Foreskin melanocyte (primary cell): ENCODE measurements at places on chromosomes 3 and 15.

- no peak for DNase-seq
These were observed 37.1 kb upstream of the TSC22D2 start for GRCh38 chr3:150370999-150371398.

- DNase-seq = no peak
These were observed 61.7 kb upstream of the SLC25A26 start for GRCh38 chr3:66158933-66159683.

DNA sequence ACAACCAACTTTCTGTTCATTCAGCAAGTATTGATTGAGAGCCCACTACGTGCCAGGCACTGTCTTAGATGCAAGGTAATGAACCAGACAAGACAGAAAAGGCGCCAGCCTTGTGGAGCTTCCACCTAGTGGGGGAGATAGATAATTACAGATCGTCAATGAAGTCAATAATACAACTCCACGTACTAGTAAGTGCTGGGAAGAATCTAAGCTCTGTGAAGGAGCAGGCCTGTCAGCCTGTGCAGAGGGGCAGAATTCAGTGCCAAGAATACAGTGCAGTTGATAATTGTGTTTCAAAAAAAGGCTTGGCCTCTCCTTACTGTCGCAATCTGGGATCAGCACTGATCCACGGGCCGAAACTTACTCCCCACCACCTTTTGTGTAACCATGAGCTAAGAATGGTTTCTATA, 186.3 kb downstream of the FEZF2 start:
- DNase-seq = no peak

- no peak for DNase-seq
These were observed 39.4 kb upstream of the TIPARP start for GRCh38 chr3:156635034-156635433.

DNA sequence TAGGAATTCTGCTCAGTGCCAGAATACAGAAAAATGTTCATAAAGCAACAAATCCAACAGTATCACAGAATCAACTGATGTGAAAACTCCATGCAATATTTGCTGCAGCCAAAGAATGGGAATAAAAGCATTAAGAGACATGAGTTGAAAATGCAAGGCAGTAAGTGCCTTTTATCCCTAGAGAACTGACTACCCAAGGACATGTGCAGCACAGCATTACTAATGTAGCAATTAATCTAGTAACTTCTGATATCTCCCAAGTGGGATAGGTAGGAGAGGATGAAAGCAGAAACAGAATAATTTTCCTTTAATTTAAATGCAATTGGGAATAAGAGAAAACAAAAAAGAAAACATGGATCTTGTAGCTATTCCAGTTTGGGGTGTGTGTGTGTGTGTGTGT, 497.5 kb upstream of the CBLB start:
- no peak for DNase-seq

GRCh38 chr15:29067949-29068348, 182.2 kb downstream of the APBA2 start:
- no peak for DNase-seq

DNA sequence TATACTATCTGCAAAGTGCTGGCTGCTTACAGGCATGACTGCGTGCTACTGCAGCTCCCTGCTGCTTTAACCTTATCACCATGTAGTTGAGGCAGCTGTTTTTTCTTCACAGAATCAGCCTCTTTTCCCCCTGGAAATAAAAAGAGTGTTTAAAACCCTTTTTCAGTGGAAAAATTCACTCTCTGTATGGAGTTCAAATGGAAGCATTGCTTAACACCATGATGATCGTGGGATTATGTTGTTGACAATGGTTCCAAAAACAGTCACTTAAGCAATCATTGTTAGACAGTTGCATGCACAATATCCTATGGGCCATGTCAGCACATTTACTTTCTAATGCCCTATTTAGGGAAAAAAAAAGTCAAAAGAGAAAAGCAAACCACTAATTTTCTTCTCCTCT, 536.4 kb downstream of the UNC13C start:
- DNase-seq = no peak

DNA sequence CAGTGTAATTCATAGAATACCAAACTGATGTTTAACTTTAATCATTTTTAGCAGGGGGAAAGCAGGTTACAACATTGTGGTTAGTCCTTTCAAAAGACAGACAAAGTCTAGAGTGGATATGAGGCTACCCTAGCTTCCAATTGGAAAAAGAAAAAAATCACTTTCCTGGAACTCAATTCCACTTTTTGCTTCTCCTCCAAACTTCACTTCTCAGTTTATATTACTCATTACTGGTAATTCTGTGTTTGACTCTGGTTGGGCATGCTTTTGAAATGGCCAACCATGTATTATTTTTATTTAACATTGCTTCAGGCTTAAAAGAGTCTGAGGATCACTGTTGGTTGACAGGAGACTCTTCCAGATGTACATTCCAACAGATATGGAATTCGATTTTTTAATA, 84.8 kb downstream of the RAP2B start:
- DNase-seq = peak; percentile 83

DNA sequence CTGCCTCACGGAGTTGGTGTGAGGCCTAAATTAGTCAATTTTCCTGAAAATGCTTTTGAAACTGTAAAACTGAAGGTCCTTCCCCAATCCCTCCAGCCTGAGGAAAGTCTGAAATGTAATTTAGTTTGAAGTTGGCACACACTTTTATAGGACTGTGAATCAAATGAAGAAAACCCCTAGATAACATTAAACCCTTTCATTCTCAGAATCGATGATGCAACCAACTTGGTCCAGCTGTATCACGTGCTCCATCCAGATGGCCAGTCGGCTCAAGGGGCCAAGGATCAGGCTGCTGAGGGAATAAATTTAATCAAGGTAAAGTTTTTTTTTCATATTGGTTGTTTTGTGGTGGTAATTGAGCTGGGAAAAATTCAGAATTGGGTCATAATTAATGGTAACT, 11.7 kb downstream of the MRPS22 start:
- DNase-seq = peak; percentile 58

- no peak for DNase-seq
These were observed 4.1 kb upstream of the MYO1E start for GRCh38 chr15:59376733-59377132.

DNA sequence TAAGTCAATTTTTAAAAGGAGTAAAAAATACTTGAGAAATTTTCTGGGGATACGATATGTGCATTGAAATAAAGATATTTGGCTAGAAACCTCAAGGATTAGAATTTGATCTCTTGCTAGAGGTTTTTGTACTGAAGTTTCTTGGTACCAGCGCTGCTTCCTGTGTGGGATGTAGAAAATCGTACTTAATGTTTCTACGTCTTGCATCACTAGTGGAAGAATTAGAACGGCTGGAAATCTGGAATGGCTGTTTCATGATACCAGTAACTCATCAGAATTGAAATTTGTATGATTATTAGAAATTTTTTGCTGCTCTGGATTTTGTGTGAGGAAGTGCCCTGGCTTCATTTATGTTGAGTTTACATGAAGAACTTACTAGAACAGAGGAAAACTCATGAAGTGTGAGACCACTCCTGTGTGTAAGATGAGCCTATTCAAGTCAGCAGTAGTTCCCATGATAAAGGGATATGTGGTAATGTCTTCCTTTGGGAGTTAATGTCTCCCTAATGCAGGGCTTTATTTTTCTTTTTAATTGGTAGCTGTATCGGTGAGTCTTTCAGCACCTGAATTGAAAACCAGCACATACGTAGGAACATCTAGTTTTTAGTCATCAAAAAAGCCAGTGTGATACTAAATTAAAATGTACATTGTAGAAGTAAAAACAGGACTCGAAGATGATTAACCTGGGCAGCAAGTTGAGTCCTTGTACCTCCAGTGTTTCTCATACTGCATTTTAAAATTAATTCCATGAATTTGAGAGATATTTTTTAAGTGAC, 3.2 kb downstream of the KBTBD8 start:
- no peak for DNase-seq

GRCh38 chr3:120161902-120162301, 67.7 kb upstream of the GSK3B start:
- DNase-seq = no peak

DNA sequence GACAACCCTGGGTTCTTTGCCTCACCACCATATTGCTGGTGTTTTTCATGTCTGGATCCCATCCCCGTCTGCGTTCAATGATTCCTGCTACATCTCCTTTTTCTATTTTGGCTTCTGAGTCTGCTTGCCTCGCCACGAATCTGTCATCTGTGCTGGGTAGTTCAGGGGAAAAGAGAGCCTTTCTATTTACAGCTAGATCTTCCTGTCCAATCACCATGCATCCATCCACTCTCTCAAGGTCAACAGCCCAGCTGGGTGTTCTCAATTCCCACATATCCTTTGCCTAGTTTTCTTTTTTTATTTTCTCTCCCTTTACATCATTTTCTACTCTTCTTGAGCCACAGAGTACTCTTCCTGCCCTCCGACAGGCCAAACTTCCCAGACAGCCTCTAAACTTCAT, 104.8 kb upstream of the RAD18 start:
- DNase-seq = no peak

DNA sequence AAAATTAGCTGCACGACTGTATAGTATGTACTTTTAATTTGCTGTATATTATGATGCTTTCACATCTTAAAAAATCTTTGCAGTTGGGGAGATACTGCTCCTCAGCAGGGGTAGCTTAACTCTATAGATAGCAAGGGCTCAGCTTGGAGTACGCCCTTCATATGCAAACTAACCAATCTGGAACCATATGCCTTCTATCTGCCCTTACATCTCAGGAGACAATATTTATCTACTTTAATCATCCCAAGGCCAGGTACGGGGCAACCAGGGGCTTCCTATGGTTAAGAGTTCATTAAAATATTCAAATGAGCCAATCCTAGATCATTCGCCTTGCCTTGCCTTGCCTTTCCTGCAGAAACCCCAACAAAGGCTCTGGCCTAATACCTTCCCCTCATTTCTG, 204.1 kb upstream of the ZBTB20 start:
- DNase-seq = no peak

DNA sequence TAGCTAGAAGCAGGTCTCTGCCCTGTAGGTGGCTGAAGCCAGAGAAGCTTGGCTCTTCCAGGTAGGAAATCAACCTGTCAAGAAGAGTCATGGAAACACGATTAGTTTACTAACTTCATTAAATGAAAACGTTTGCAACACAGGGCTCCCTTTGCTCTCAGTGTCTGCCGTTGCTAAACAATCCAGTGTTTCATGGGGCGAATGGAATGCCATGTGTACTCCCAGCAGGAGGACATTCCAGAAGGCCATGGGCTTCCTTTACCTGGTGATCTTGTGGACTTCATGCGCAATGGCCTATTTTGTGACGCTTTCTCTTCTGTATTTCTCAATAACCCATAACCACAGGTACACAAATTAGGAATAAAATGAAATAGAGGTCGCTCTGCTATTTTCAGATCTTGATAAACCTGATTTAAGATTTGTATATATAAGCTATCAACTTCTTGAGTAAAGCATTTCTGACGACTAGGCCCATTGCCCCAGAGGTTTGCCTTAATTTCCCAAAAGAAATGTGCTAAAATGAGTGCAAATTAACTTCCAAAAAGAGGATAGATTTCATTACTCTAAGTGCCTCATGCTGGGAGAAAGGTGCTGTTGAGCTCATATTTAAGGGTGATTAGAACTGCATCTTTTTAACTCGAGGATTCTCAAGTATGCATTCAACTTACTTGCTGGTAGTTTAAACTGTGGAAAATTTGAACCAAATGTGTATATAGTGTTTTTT, 171.0 kb downstream of the EPHA3 start:
- no peak for DNase-seq

DNA sequence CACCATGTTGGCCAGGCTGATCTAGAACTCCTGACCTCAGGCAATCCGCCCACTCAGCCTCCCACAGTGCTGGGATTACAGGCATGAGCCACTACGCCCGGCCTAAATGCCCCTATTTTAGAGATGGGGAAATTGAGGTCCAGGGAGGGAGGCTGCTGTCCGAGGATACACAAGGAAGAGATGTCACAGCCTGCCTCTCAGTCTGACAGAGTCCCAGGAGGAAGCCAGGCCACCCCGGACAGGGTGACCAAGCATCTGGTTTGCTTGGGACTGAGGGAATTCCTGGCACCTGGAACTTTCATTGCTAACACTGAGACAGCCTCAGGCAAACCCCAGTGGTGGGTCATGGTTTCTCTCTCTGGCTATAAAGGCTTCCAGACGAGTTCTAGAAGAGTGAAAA, 30.6 kb upstream of the ADAMTS7 start:
- no peak for DNase-seq

- DNase-seq = no peak
These were observed 18.5 kb downstream of the SHQ1 start for GRCh38 chr3:72829701-72830100.

- DNase-seq = no peak
These were observed 18.6 kb downstream of the LRRN1 start for GRCh38 chr3:3817865-3818264.

DNA sequence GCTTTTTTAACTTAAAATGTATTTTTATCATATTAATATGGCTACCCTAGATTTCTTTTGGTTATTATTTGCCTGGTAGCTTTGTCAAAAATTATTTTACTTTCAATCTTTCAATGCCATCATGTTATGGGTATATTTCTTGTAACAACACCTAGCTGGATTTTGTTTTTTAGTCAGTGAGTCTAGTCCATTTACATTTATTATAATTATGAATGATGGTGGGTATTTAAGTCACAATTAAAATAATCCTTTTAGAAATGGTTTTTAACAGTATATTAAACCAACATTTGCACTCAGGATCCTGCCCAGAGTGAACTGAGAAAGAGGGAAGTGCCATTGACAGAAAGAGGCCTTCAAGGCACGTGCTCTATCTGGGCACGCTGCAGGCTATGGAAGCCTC, 39.8 kb upstream of the NUDT16 start:
- DNase-seq = no peak

DNA sequence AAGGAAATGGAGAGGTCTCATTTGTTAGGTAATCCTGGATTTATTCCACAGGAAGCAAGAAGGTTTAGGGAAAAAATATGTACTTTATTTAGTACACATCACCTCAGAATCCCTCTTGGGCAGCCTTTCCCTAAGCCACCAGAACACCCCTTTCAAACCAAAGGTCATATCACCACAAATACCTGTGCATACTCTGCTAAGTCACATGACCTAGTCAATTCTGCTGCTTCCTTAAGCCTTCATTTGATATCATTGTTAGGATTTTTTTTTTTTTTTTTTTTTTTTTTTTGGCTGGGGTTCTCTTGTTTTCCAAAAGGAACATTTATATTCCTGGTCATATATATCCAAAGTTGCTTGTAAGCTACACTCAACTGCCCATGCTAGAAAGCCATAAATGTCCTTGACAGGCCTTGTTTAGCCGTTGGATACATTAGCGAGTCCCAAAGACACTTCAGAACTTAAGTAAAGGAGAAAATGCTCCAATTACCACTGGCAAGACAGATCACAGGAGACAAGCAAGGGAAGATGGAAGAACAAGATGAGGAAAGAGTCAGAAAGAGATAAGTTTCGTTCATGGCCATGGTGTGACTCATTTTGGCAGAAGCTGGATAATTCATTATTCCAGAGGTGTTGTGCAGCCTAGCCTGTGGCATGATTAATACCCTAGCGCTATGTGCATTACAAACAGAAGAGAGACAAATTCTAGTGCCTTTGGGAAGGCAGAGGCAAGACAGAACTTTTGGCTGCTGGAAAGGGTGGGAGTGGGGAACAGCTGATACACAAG, 155.6 kb upstream of the SLC2A2 start:
- no peak for DNase-seq
